Activated CD4-positive, CD25-positive, alpha-beta regulatory T cell (primary cell): ENCODE measurements at places on chromosomes 5 and 9.

- peak; percentile 54 for DNase-seq
Observed at GRCh38 chr9:124852829-124853531, at the start of gene WDR38. Gene WDR38, plus strand, starts transcription at chr9:124853460. Its CDS starts 72 bp downstream, at chr9:124853532.

GRCh38 chr9:20593105-20593504, 29.2 kb downstream of the MLLT3 start:
- DNase-seq: no peak

GRCh38 chr5:133777951-133778350, 165.6 kb upstream of the FSTL4 start:
- DNase-seq: no peak

GRCh38 chr5:89628876-89629635, 746.1 kb upstream of the MEF2C start:
- no peak for DNase-seq

DNA sequence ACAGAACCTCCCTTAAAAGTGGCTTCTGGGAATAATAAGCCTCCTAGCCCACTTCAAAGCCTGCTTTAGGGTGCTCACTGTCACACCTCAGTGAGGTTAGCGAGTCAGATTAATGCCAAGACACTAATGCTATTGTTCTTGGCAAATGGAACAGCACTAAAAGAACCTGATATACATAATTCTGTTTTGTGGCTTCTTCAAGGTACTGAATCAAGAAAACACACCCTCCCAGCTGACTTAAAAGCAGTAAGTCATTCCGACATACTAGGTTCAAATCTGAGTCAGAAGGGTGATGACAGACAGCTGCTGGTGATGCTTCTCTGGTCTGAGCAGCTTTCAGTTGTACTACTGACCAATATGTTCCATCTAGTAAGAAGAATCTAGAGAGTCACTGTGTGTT, 121.6 kb downstream of the OXCT1 start:
- DNase-seq: no peak

DNA sequence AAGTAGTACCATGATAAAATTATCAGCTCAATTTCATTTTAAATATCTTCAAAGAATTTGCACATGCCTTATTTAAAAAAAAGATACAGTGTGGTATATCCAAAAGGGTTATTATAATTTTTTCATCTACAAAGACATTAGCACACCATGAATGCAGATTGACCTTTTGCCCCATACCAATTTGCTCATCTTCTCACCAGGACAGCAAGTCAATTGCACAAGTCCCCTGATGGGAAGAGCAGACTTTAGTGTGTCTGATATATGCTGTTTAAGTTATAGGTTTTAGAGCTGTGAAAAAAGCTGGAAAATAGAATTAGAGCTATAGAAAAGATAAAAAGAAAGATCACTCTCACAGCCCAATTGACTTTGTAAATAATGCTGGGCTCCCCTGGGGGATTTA, 325.8 kb upstream of the CDH6 start:
- no peak for DNase-seq

- DNase-seq: no peak
Observed at GRCh38 chr9:131255676-131256197, 20.6 kb downstream of the FAM78A start.

DNA sequence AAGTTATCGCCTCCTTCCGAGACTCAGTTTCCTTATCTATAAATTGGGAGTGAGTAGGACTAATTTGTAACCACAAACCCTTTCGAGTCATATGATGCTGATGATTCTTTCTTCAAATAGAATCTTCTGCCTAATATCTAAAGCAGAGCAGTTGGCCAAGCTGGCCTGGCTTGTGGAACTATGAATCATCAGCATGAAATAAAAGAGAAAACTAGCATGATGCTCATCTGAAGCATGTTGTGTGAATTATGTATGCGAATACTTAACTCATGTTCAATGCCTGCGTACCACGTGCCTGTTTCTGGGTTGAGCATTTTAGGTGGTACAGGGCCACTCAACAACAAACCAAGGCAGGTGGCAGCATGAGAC, 15.0 kb upstream of the ORM1 start:
- no peak for DNase-seq

GRCh38 chr9:5805478-5805877, 27.4 kb downstream of the ERMP1 start:
- DNase-seq: no peak

- DNase-seq: no peak
Observed at GRCh38 chr5:175808711-175809110, 62.7 kb upstream of the CPLX2 start.

DNA sequence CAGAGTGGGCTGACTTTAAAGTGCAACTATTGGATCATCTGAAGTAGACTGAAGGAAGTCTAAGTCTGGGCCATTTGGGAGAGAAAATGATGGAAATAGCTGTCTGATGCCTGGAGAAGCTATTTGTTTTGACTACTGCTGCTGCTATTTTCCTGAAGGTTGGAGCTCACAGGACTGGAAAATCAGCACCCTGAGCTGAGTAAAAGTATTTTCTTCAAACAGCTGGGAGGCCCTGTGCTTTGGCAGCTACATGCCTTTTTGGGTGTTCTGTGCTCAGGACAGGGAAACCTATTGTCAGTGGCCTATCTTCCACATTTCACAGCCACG, 302.6 kb downstream of the ENC1 start:
- no peak for DNase-seq

DNA sequence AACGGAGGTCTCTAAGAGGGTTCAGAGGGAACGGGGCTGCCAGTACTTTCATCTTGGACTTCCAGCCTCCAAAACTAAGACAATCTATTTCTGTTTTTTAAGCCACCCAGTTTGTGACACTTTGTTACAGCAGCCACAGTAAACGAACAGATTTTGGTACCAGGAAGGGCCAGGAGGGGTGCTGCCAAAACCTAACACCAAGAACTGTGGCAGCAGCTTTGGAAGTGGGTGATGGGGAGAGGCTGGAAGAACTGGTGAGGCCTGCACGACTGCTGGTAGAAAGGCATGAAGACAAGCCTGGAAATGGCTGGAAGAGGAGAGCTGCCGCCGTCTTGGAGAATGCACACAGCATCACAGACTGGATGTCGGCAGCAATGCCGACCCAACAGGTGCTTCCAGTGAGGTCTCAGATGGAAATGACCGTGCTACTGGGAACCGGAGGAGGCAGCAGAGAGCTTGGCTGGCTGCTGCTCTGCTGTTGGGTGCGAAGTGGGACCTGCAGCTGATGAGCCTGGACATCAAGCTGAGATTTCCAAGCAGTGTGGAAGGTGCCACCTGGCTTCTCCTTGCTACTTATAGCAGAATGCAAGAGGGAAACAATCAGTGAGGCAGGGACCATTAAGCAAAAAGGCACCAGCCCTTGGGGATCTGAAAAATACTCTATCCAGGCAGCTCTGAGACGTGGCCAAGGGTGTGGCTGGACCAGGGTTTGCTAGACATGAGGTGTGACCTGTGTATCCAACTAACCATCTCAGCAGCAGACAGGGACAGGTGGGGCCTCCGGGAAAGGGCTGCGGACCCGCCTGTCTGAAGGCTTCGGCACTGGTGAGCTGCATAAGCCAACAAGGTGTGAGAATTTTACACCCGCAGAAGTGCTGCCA, 4.7 kb upstream of the TMEM210 start:
- DNase-seq: no peak

- no peak for DNase-seq
Observed at GRCh38 chr5:62621280-62621679, 42.7 kb downstream of the LRRC70 start.

DNA sequence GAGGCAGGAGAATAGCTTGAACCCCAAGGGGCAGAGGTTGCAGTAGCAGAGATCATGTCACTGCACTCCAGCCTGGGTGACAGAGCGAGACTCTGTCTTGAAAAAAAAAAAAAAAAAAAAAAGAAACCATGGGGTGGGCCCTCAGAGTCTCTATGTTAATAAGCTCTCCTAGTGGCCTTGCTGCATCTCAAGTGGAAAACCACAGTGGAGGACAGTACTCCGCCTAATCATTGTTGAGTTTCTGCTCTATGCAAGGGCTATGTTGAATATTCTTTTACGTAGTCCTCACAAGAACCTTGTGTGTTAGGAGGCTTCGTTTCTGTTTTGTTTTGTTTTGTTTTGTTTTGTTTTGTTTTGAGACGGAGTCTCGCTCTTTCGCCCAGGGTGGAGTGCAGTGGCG, 48.9 kb downstream of the TJP2 start:
- DNase-seq: no peak

DNA sequence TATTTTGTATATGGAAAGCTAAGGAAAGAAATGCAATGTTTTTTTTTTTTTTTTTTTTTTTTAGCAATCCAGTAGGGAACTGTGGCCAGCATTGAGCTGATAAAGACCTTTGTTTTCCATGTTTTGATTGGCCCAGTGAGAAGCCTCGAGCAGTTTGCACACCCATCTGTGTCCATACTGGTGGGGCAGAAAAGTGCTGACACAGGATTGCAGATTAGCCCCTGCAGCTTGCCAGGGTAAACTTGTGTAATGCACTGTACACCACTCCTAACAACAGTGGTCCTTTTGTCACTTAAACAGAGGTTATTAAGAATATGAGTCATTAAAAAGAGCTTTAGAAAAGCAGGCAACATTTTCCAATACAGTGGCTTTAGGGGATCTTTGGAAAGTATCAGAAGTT, 132.8 kb upstream of the CDKN2B start:
- DNase-seq: no peak

GRCh38 chr5:1388383-1388967, 43.6 kb upstream of the CLPTM1L start:
- no peak for DNase-seq

DNA sequence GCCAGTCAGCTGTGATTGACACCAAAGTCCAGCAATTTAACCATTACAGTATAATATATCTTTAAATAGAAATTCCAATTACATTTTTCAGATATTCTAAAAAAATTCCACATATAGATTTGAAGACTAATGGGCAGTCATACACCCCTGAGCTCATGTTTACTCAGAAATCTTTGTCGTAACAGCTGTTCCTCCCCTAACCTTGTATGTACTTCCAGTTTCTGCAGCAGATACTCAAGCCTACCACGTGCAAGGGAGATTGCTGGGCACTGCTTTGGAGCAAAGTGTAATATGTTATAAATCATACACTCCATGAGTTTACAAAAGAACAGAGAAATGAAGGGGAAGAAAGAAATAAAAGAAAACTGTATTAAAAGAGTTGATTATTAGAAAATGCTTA, 241.2 kb downstream of the TRIM32 start:
- DNase-seq: no peak
